ENCODE measurements at places on chromosomes 16 and 17. TPM values are rescaled to one million over a fixed set of nuclear protein-coding genes. Genes with fewer than 3 reads are reported as not detected.

Gene QPRT
- 0.76 TPM for total RNA-seq

Gene GGT6
- not detected for total RNA-seq

Gene ATP2A1
- 1.9 TPM for total RNA-seq

Gene PIRT
- total RNA-seq = not detected

Gene EVI2B
- 0.17 TPM for total RNA-seq

Gene SNX20
- total RNA-seq = not detected

Gene UBB
- total RNA-seq = 2,230 TPM

Gene PIK3R6
- not detected for total RNA-seq

Gene WWP2
- total RNA-seq = 19.2 TPM

Gene TRIM72
- total RNA-seq = 0.06 TPM

Gene LPCAT2
- total RNA-seq = 6.3 TPM

Gene CDC6
- total RNA-seq = 58.7 TPM

Gene NPIPA5
- 0.29 TPM for total RNA-seq

Gene FLYWCH1
- total RNA-seq = 33.4 TPM

Gene INCA1
- total RNA-seq = 1.3 TPM

Gene CACNG1
- total RNA-seq = 0.25 TPM

Gene CCL4
- total RNA-seq = not detected

Gene TNFRSF17
- total RNA-seq = not detected

Gene KRTAP2-2
- not detected for total RNA-seq

Gene CCL13
- total RNA-seq = not detected

Gene SOX9
- total RNA-seq = 10.8 TPM

Gene ABCC12
- 0.09 TPM for total RNA-seq

Gene MFSD6L
- total RNA-seq = not detected

Gene ZNF768
- 46.3 TPM for total RNA-seq

Gene WNT9B
- not detected for total RNA-seq

Gene TEDC2
- 22.2 TPM for total RNA-seq

Gene CCL14
- total RNA-seq = not detected

Gene MIEF2
- 10.8 TPM for total RNA-seq

Gene KRTAP9-4
- total RNA-seq = not detected

Gene KRT12
- not detected for total RNA-seq

Gene PPP1R1B
- 0.09 TPM for total RNA-seq

Gene KRT24
- not detected for total RNA-seq

Gene CRISPLD2
- 3.2 TPM for total RNA-seq

Gene SLFN13
- 4.2 TPM for total RNA-seq

Gene KRT15
- total RNA-seq = 2.8 TPM

Gene TEX19
- total RNA-seq = 0.60 TPM
